Suppressor macrophage treated with lipopolysaccharide for 4 hours (primary cell): ENCODE measurements at places on chromosomes 6 and 20.
A peak's percentile ranks its signal among the peaks of the same experiment; 100 is the strongest.

- DNase-seq = no peak
Observed at GRCh38 chr6:87939776-87940175, 107.9 kb upstream of the SPACA1 start.

- no peak for DNase-seq
Observed at GRCh38 chr6:136173519-136174507, 76.3 kb downstream of the MTFR2 start.

- no peak for DNase-seq
Observed at GRCh38 chr6:124792386-124792785, 169.9 kb upstream of the RNF217 start.

DNA sequence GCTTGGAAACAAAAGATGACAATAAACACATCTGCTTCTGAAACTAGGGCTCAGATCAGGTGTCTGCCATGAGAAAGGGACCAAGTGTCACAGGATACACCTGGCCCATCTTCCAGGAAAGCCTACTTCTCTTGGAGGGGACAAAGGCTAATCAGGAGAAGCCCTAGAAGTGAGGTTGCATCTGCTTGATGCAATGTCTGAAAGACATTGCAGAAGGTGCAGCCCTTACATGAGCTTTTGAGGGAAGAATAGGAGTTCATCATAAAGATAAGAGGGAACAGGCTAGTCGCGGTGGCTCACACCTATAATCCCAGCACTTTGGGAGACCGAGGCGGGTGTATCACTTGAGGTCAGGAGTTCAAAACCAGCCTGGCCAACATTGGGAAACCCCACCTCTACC is 2.5 kb upstream of the BTN1A1 start:
- DNase-seq = no peak

GRCh38 chr20:21315138-21315537 is 12.0 kb downstream of the XRN2 start:
- peak; percentile 94 for DNase-seq

DNA sequence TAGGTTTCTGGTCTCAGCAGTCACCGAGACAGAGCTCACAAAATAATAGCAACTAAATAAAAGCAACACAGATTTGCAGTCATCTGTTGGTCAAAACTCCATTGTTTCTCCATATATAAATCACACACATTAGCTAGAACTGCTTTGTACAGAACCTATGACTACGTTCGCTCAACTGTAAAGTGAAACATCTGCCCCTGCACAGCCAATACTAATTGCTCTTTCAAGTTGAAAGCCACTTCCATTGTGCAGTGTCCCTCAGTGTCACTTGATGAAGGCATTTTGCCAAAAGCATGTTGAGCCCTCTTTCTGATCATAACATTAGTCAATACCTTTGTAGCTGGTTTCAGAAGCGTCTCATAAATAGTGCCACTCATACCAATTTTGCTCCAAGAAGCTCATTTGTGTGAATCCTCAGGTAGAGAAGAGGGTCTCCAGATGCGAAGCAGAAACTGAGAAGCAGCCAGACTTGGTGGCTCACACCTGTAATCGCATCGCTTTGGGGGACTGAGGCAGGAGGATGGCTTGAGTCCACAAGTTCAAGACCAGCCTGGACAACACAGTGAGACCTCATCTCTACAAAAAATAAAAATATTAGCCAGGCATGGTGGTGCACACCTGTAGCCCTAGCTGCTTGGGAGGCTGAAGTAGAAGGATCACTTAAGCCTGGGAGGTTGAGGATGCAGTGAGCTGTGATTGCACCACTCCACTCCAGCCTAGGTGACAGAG is 68.9 kb downstream of the PERP start:
- DNase-seq = no peak

DNA sequence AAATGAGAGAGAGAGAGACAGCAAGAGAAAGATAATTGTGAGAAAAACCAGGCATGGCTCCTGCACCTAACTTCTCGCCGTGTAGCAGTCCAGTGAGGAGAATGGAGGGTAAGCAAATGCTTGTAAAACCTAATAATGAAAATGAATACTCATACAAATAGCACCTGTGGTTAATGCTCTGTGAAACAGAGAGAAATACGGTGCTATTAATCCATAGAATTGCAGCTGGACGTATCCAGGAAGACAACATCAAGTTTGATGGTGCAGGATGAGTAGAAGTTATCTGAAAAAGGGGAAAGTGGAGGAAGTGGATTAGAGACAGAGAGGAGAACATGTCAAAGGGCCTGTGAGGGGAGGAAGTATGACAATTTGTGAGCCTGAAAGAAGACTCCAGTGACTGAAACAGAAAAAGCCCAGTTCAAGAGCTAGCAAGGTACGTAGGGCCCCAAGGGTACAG is 89.4 kb upstream of the PAK5 start:
- no peak for DNase-seq

DNA sequence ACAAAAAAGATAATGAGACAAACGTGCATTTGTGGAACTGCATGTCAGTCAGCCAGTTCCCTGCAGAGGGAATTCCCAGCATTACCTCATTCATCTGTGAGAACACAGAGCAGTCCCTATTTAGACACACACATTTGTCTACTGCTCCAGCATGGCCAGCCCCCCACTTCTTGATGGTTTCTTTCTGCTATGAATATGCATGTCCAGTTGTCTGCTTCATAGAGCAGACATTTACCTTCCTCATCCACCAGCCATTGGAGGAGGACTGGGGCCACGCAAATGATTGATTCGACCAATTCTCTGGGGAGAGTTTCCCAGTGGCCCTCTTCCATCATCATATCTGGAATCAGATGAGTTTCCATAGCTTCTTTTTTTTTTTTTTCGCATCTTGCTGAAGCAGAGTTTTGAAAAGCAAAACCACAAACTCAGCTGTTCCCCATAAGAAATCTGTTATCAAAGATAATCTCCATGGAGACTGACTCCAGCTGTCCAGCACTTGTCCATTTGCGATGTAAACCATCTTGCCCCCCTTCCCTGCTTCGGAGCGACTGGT is 11.8 kb downstream of the ENPP1 start:
- DNase-seq = peak; percentile 6

- no peak for DNase-seq
Observed at GRCh38 chr6:137900815-137901214, 33.8 kb downstream of the TNFAIP3 start.

DNA sequence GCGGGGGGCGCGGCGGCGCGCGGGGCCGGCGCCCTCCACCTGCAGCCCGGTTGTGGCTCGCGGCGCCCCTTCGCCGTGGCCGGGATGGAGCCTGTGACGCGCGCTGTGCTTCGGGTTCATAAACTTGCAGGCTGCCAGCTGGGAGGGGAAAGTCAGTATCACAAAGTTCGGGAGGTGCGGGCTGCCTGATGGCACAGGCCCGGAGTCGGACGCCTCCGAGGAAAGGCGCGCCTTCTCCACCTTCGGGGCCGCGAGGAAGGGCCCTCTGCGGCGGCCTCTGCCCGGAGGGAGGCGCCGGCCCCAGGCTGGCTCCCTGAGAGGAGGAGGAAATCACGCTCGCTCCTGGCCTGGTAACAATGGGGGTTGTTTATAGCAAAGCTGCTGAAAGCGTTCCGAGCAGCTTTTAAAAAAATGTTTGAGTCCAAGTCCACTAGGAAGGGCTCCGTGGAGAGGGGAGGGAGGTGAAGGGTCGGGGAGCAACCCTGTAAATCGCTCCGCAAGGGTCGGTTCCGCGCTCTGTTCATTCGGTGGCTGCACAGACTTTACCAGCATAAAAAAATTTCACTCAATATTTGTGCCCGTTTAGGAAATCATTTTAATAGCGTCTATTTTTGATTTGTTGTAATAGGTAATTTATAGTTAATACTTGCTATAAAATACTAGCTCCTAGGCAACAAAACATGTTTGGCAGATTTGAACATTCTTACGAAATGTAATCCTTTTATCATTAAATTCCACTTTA is 1.0 kb downstream of the AFDN start:
- DNase-seq = peak; percentile 33

GRCh38 chr20:16241911-16242310 is 331.3 kb downstream of the KIF16B start:
- DNase-seq = no peak

DNA sequence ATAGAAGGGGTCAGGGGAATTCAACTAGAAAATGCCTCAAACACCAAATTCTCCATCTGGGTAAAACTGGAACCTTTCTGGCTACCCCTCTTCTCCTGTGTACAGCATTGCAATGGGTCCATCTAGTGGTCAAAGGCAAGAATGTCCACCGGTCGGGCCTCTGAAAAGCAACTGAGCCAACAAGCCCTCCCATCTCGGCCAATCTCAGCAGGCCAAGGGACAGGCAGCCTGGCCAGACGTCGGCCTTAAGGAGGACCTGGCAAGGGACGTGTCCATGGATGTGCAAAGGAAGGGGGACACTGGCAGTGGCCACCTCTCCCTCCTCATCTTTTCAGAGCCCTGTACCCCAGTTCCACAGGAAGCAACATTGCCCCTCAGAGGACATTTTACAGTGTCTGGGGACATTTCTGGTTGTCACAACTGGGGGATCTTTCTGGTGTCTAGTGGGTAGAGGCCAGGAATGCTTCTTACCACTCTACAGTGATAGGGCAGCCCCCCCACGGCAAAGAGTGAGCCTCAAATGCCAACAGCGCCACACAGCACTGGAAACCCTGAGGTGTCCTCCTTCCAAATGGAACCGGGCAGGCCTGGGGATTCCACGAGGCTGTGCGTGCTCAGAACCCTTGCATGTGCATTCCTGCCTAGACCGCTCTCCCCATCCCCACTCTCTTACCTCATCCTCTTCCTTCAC is 99.8 kb upstream of the FOXA2 start:
- DNase-seq = peak; percentile 79

GRCh38 chr6:5211492-5211891 is 49.3 kb downstream of the LYRM4 start:
- no peak for DNase-seq

- no peak for DNase-seq
Observed at GRCh38 chr6:40408786-40409542, 178.2 kb downstream of the LRFN2 start.

DNA sequence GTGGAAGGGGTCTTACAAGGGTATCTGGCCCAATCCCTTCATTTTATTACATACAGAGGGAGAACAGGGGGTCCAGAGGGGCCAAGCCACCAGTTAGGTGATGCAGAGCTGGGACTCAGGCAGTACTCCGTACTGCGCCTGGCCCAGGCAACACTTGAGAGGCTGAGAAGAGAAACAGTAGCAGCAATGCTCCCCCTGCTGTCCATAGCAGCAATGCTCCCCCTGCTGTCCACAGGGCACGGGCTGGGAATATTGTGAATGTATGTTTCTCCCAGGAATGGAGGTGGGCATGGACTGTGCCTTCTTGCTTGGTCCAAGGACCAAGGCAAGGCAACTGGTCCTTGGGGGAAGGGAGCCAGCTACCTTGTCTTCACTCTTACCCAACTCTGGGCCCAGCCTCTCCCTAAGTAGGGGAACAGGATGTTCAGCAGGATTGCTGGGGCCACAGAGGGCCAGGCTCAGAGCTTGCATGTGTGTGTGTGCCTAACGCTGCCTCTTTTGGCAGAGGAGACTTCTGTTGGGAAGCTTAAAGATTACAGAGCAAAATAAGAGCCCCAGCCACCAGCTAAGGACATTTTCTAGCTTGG is 14.8 kb upstream of the FAM83C start:
- peak; percentile 59 for DNase-seq

DNA sequence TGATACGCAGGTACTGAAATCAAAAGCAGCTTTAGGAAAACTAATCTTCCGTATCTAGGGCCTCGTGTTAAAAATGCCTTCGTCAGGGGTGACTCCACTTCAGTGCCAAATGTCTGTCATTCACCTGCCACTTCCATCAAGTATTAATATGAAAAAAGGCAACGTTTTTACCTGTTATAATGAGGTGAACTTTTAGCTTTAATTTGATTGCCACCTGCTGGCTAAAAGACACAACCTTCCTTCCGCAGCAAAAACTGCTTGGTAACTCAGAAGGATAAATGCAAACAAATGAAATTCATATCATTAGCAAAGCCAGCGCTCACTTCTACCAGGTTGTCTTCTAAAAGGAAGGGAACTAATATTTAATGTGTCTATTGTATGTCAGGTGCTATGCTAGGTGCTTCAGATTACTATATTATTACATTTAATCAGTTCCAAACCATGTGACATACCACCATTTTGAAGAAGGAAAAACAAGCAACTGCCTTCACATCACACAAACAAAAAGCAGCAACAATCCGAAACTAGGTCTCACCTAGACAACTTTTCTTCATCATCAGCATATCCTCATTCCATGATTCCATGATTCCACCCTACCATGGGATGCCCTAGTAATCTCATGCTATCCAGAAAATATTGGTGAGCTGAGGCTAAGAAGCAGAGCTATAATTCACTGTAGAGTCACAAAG is 20.6 kb upstream of the ARHGAP18 start:
- peak; percentile 41 for DNase-seq

- no peak for DNase-seq
Observed at GRCh38 chr6:129491436-129491835, 218.5 kb downstream of the ARHGAP18 start.

- peak; percentile 43 for DNase-seq
Observed at GRCh38 chr20:32248043-32248442, 29.4 kb upstream of the KIF3B start.
